Left forelimb (tissue), 1 donor: ENCODE measurements at places on chromosomes 4 and X.

DNA sequence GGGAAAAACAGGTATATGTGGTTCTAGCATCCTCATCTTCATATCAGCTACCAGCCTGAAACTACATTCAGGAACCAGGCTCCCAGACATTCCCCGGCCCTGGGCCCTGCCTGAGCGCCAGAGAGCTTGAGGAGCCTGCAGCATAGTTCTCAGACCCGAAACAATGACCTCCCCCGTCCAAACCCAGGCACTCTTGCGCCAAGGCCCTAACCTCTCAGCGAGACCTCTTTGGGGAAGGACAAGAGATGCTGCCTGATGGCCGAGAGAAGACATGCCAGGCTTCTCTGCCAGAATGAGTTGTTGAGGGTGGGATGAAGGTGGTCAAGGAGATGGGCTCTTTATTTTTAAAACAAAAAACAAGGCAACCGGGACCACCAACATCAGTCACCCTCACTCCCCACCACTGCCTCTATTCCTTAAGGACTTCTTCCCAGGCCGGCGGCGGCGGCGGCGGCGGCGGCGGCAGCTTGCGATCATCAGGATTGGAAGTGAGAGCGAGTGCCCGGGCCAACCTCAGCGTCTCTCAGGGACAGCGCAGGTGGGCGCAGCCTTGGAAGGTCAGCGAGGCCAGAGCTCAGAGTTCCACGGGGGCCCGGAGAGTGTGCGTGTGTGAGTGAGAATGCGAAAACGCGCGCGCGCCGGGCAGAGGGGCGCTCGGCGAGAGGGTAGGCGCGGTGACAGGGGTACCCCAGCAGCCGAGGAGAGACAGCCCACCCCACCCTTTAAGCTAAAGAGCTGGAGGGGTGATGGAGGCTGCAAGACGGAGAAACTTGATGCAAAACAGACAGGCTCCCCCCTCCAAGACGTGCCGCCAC, 601 bp downstream of the INPP4B start:
- peak; percentile 68 for DNase-seq

- no peak for DNase-seq
Measured at GRCh38 chr4:137387924-137388323, 144.4 kb downstream of the PCDH18 start.

GRCh38 chrX:153973127-153974002, 811 bp downstream of the TMEM187 start:
- DNase-seq: no peak

GRCh38 chrX:30904632-30905031, 15.6 kb upstream of the TAB3 start:
- no peak for DNase-seq

- DNase-seq: no peak
Measured at GRCh38 chrX:27966955-27967354, 14.3 kb downstream of the DCAF8L1 start.

GRCh38 chrX:69948276-69948797, 101.4 kb downstream of the AWAT2 start:
- no peak for DNase-seq

GRCh38 chrX:51395480-51395809, 62.8 kb downstream of the NUDT10 start:
- no peak for DNase-seq

- DNase-seq: no peak
Measured at GRCh38 chr4:110165382-110166286, 32.8 kb downstream of the ELOVL6 start.

- DNase-seq: no peak
Measured at GRCh38 chr4:19623866-19624265, 627.8 kb upstream of the SLIT2 start.
